Renal cortical epithelial cell (primary cell): ENCODE measurements at places on chromosomes 5 and 9.

DNA sequence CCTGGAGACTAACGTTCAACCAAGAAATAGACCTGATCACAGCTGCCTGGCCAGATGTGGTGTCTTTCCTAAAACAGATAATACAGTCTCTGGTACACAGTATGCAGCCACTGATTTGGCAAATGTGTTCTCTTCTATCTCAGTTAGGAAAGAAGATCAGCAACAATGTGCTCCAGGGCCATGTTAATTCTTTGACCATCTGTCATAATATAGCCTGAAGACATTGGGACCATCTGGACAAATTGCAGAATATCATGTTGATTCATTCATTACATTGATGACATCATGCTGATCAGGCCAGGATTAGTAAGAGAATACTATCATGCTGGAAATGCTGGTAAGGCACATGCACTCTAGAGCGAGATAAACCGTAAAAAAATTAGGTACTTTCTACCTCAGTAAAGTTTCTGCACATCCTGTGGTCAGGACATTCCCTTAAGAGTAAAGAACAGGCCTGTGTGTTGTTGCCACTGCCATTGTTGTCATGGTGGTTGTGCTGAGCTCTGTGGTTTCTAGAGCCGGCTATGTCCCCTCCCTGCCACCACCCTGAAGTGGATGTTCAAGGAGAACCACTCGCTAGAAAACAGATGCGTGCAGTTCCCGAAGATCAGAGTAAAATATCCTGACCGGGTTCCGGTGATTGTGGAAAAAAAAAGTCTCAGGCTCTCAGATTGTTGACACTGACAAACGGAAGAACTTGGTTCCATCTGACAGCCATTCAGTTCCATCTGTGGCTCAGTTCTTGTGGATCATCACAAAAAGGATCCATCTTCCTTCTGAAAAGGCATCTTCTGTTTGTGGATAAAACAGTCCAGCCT is 6.4 kb upstream of the JMY start:
- no peak for DNase-seq

DNA sequence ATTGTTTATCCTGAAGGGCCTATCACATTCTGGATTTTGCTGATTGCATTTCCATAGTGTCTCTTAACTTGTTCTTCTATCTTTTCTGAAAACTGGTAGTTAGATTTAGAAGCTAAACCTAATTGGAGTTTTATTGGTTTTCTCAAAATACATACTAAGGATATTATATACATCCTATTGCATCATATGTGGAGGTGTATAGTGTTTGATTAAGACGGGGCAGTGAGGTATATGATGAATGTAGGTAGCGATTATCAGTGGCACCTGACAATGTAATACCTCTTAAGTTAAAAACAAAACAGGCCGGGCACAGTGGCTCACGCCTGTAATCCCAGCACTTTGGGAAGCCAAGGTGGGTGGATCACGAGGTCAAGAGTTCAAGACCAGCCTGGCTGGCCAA is 35.0 kb downstream of the TGFBR1 start:
- no peak for DNase-seq

DNA sequence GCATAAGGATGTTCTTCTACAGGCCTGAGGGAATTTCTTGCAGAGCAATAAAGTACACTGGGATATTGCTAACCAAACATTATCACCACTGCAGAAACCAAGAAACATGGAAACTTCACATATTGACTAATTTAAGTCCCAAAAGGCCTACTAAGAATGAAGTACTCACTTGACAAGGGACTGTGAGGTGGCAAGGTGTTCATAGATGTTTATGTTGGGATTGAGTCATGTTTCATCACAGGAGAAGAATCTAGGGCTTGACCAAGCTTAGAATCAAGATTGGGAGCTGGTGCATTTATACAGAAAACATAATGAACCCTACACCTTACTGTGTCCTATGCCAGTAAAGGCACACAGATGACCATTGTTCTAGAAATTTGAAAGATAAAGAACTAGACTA is 56.7 kb upstream of the GAS1 start:
- DNase-seq: no peak

DNA sequence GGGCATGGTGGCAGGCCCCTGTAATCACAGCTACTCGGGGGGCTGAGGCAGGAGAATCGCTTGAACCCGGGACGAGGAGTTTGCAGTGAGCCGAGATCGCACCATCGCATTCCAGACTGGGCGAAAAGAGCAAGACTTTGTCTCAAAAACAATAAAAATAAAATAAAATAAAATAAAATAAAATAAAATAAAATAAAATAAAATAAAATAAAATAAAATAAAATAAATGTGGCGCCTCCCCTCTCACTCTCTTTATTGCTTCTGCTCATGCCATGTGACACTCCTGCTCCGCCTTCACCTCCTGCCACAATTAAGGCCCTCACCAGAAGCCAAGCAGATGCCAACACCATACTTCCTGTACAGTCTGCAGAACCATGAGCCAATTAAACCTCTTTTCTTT is 3.8 kb upstream of the SHC3 start:
- no peak for DNase-seq

- DNase-seq: peak; percentile 9
Observed at GRCh38 chr5:24347158-24347557, 297.6 kb downstream of the CDH10 start.

GRCh38 chr5:177209610-177210009 is 76.0 kb downstream of the NSD1 start:
- no peak for DNase-seq

DNA sequence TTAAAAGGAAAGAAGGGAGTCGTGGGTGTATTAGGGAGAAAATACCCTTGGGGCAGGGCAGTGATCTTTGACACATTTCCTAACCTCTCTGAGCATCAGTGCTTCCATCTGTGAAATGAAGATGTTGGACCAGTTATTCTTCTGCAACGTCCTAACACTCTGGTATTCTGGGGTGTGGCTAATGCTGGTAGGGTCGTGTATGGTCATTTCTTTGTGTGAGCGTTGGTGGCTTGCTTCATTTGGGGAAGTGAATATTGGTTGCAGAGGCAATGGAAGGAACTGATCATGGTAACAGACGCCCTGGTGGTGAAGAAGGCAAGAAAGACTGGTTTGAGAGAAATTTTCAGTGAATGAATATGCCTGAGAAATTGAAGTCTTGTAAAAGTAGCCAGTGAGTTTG is 67.9 kb upstream of the TTC23L start:
- DNase-seq: no peak

DNA sequence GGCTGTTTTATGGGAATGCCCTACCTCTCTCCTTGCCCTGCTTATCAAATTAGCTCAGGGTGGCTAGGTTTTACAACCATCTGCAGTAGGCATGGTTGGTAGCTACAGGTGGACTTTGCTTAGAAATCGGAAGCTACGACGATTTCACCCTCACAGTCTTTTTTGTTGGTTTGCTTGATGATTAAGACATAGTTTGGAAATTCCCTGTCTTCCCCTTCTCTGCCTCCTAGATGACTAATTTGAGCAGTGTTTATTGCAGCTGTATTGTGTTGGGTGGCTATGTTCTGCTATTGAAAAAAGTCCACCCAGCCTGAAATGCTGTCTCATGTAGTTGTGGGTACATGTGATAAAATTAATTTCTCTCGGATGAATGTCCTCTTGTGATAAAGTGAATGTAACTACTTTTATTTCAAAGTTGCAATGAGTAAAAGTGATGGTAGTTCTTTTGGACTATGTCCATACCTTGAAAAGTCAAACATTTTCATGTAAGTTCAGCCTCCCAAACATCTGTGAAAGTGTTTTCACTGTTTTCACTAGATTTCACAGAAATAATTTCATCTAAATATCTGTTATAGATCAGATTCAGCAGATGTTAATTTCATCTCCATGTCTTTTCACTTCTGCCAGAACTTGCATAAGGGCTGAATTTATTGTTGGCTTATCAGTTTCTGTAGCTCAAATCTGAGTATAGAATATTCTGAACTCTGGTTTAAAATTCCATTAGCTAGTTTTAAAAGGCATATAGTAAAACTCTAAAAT is 37.3 kb upstream of the FYB1 start:
- peak; percentile 97 for DNase-seq

DNA sequence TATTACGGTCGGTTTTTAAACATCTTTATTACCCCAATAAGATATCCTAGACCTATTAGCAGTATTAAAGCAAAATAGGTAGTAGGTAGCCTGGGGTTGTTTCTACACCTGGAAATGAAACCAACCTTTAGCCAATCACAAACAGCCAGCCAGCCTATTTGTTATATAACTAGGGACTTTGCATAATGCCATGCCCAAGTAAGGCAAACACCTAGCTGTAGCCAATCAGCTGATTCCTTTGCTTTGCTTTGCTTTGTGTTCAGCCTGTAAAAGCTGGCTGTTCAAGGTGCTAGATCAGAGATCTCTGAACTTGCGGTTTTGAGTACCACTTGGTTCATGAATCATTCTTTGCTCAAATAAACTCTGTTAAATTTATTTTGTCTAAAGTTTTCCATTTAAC is 46.5 kb upstream of the SETD9 start:
- no peak for DNase-seq

DNA sequence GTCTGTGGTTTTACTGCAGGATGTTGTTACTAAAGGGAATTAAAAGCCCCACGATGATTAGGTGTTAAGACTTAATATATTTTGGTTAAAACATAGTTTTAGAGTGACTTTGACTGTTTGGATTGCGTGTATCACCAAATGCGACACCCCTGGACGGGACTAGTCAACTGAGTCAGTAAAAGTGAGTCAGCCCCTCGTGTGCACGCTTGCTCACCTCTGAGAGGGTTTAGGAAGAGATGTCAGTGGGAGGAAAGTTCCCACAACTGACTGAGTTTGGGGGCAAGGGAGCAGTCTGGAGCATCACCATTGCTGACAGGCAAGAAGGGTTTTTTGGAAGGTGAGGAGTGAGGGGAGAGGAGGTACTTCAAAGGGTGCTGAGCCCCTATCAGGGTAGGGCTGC is 14.4 kb upstream of the DMRT3 start:
- peak; percentile 2 for DNase-seq

DNA sequence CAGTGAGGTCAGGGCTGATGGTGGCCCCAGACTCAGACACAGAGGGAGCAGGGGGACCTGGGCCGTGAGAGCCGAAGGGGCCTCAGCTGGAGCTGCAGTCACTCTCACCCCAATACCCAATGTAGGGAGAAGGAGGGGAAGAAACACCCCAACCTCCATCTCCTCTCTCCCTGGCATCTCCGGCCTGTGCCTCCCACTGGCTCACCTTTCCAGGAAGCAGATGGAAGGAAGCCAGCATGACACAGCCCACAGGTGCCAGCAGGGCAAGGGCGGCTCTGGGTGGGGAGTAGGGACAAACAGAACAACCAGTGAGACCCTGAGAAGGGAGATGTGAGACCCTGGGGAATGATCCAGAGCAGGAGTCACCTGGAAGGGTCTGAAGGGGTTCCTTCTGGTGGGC is 3.0 kb upstream of the CRB2 start:
- DNase-seq: no peak

- DNase-seq: no peak
Observed at GRCh38 chr9:20290257-20290656, 332.0 kb downstream of the MLLT3 start.

DNA sequence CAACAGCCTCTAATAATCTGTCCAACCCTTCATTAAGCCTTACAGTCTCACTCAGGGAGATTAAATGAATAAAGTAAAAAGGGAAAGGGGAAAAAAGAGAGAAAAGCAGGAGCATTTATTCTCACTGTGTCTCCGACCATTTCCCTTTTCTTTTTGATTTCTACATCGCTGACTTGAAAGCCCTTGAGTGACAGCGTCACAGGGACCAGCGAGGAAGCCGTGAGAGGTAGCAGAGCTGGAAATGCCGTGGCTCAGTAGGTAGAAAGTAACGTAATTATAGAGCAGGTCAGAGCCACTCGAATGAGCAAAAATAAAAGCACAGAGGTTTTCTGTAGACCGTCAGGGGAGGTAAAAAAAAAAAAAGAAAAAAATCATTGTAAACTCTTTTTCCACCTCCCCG is 52.4 kb downstream of the ASS1 start:
- DNase-seq: no peak

DNA sequence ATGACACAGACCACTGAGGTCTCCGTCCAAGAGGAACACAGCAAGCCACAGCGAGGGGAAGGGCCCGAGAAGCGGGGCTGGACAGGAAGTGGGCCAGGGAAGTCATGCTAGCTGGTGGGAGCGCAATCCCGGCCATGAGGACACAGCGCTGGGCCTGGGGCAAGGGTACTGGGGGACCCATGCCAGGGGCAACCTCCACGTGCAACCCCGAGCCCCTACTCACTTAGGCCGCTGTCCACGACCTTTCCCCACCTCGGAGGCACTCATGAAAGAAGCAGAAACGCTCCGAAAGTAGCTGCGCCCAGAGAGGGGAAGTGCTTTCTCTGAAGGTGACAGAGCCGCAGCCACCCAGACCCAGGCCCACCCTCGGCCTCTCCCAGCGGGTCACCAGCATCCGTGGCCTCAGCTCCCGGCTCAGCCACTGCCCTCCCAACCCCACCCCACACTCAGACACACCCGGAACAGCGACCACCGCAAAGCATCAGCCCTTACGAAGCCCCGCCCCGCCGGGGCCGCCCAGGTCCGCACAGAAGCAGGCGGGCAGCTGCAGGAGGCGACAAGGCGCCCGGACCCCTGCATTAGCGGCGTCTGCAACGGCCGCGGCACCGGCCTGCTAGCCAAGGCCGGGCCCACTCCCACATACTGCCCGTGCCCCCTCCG is 782 bp downstream of the BICD2 start:
- no peak for DNase-seq

DNA sequence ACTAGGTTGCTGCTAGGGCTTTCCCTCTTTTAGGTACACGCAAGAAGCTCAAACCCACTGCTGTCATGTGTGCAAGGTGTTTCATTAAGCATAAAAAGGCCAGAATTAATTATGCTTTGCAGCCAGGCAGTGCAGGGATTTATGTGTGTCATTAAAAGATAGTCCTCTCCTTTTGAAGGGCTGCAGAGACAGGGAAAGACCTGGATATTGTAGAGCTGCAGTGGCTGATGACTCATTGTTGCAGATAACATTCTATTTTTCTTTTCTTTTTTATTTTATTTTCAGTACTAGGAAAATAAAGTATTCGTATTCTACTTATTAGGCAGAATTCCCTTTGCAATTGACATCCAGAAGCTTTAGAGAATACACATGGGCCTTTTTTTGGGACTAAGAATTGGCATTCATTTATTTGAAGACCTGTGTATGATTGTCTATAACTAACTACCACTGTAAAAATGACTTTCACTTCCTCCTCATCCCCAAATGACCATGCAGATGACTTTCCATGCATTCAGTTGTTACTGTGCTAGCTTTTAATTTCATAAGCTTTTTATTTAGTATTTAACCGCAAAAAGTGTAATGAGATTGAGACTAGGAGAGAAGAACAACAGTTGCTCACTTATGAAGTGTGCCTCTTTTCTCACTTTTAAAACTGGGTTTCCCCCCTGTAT is 113.0 kb downstream of the PAM start:
- peak; percentile 18 for DNase-seq

DNA sequence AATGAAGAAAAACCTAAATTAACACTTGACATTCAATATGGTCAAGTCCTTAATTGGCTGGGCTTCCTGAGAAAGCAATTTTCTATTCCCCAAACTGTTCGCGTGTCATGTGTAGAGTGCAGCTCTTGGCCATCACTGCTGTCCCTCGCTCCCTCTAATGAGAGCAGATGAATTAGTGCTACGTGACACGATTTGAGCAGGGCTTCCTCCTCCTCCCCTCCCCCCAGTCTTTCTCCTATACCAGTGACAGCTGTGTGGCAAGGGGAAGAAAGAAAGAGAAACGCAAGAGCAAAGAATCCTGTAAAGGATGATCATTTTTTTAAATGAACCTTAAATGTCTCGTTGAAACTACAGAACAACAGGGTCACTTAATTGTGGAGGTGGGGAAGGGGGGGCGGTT is 159.6 kb downstream of the BNC2 start:
- DNase-seq: no peak

- no peak for DNase-seq
Observed at GRCh38 chr5:5380298-5380697, 42.2 kb upstream of the ICE1 start.

- DNase-seq: no peak
Observed at GRCh38 chr5:74020503-74020902, 394.5 kb downstream of the ARHGEF28 start.
